ENCODE measurements at places on chromosomes 1 and 21.

DNA sequence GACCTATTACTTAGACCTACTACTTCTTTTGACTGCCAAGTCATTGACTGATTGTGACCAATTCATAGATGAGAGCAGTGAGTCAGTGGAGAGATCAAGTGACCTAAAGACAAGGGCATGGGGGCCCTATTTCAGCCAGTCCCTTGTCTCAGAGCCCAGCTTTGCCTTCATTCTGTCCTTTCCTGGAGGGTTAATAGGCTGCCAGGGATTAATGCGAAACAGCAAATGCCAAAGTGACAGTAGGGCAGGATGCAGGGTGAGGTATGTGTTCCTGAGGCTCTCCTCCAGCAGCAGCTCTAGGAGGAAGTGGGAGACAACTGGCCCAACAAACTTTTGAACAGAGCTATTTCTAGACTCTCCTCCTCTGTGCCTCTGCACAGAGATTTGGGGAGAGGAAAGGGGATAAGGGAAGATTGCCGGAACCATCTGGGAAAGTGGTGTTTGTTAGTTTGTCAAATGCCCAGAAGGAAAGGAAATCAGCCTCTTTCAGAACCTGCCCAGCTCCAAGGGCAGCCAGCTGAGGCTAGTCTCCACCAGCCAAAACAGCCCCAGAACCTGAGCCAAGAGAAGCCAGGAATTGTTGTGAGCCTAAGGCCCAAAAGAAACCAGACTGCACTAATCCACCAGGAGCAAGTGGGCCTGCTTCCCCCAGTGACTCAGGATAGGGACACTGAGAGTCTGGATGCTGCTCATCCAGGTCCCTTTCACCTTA lies 4.9 kb upstream of the S100A3 start:
- DNase-seq, result no peak

DNA sequence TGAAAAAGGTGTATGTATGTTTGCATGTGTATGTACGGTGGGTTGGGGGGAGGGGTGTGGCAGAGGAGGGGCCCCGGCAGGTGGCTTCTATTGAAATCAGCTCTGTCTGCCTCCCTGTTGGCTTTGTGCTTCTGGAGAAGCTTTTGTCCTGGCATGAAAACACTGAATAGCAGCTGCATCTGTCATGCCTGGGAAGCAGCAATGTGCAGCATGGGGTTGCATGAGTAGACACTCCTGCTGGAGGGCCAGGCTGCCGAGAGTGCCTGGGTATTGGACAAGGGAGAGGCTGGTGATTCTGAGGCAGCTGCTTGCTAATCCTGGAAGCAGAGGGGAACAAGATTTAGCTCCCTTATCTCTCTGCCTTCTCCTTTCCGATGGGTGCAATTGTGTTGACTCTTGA lies 20.5 kb downstream of the MAPKAPK2 start:
- no peak for DNase-seq

- no peak for DNase-seq
Measured at GRCh38 chr1:206905295-206906164, 8.3 kb downstream of the IL24 start.

DNA sequence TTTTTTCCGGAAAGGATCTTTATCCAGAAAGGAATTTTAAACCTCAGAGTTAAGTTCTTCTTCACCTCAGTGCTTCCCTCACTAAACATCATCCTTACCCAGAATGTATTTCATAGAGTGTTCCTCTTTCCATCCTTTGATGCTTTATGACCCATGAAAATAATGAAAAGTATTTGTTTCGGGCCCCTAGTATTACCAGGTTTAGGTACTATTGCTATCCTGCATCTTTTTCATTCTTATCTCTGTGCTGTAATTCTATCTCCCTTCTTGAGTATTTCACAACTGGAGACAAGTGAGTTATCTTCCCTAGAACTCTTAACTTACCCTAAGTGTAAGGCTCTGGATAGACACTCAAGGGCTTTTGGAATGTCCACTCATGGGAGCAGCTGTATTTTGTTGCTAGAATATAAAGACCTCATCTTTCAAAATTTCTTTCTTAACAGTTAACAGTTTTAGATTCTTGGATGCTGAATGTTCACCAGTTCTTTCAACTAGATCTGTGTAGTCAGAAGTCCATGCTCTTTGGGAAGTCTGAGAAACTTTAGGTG lies 26.2 kb downstream of the UCK2 start:
- DNase-seq, result no peak

DNA sequence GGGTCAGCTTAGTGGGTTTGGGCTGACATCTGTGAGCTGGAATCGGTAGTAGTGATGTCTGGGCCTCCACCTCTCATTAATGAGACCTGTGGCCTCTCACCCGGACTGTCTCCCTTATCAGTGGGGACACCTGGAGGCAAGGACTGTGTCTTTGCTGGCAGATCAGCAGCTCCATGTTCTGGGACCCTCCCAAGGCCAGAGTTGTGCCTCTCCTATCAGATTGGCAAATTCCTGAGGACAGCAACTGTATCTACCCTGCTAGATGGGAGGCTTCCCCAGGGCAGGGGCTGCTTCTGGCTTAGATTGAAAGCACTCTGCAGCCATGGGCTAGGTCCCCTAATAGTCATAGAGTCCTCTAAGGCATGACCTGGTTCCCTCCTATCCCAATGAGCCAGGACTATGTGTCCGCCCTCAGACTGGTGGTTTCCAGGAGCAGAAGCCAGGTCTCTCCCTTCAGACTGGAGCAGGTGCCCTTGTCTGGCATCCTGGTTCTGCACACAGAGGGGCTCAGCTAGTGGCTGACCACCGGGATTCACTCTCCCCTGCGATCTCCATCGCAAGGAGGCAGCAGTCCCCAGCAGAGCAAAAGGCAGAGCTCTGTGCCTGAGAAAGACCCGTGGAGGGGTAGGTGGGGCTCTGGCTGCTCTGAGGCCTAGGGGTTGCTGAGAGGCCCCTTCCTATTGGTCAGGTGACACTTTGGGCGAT lies 5.8 kb downstream of the DRAXIN start:
- DNase-seq, result no peak

DNA sequence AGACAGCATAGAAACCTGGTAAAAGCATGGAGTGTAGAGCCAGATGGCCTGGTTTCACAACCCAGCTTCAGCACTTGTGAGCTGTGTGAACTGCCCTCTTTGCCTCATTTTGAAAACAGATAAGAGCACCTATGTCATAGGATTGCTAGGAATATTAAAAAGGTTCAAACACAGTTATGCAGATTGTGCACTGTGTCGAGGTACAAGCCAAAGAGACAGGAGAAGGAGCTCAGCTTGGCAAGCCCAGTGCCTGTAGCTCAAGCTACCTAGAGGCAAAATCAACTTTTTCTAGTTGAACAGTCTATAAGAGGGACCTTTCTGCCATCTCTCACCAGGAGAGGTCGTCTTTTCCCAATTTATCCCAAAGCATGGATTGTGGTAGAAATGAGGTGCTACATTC lies 5.0 kb downstream of the CHODL start:
- no peak for DNase-seq

- DNase-seq, result no peak
Measured at GRCh38 chr21:46317710-46318463, 5.8 kb downstream of the C21orf58 start.

- DNase-seq, result no peak
Measured at GRCh38 chr1:24022581-24023361, 42.6 kb upstream of the SRSF10 start.

GRCh38 chr1:88376421-88376820 lies 307.7 kb upstream of the PKN2 start:
- DNase-seq, result no peak

Measured in left lobe of liver (tissue), 2 donors.